Upper lobe of right lung (tissue), 1 donor: ENCODE measurements at places on chromosomes 7 and 10. TPM values are rescaled to one million over a fixed set of nuclear protein-coding genes. Genes with fewer than 3 reads are reported as not detected.
A peak's percentile ranks its signal among the peaks of the same experiment; 100 is the strongest.

C10orf95 gene
- total RNA-seq: 3.1 TPM

OR2A42 gene
- not detected for total RNA-seq

NAMPT gene
- 184 TPM for total RNA-seq

GRCh38 chr10:35852721-35853120, 210.6 kb upstream of the FZD8 start:
- DNase-seq: no peak

DNA sequence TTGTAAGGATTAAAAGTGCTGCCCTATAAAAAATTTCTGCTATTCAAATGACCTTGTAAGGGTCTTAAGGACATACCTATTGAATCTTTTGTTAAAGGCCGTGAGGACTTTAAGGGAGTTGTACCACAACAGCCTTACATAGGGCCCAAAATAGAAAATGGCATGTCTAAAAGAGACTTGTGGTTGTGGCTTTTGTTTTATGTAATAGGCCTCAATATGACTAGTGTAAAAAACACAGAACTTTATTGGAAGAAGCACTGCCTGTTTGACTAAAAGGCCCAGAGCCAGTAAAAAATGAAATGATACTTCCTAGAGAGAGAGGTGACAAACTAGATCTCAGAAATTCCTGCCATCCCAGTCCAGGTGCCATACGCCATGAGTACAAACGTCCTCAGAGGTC, 286.6 kb downstream of the SEMA3D start:
- no peak for DNase-seq

DNA sequence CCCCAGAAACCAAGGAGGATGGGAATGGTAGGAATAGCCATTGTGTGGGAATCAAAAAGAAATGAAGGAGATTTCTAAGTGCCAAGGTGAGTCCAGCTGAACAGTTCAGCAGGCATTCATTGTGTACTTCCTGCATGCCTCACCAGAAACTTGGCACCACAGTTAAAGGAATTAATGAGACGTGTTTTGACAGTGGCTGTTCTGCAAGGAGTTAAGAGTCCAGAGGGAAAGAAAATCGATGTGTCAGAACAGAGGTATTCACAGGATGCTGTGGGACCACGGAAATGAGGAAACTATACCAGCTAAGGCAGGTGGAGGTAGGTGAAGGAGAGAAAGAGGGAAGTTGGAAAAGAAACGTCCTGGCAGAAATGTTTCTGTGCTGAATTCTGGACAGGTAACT, 78.1 kb downstream of the PRKCQ start:
- DNase-seq: no peak

GRCh38 chr10:75427951-75428350, 3.5 kb upstream of the LRMDA start:
- no peak for DNase-seq

DNA sequence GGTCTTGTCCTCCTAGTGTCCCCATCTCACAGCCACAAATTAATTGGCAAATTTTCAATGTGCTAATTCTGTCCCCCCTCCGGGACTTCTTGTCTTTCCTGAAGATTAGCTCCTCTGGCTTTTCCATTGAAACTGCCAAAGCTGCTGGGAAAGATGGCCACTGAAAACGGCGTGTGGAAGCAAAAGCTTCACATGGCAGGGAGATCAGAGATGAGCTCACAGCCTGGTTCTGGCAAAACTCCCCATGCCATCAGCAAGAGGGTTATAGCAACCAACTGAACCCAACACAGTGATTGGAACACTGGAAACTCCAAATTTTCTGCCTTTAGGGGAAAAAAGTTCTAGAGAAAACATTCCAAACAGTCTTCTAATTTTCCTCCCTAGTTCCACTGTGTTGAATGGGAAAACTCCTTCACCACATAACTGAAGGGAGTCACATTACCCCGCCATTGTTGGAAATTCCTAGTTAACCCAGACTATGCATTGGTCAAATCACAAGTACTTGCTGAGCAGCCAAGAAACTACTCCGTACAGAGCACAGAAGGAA, 37.0 kb downstream of the NRAP start:
- DNase-seq: no peak

GRCh38 chr7:123999703-124000102, 33.2 kb downstream of the TMEM229A start:
- no peak for DNase-seq

- DNase-seq: no peak
These were observed 2.0 kb downstream of the POR start for GRCh38 chr7:75916685-75917634.

CAV2 gene
- total RNA-seq: 192 TPM

DNA sequence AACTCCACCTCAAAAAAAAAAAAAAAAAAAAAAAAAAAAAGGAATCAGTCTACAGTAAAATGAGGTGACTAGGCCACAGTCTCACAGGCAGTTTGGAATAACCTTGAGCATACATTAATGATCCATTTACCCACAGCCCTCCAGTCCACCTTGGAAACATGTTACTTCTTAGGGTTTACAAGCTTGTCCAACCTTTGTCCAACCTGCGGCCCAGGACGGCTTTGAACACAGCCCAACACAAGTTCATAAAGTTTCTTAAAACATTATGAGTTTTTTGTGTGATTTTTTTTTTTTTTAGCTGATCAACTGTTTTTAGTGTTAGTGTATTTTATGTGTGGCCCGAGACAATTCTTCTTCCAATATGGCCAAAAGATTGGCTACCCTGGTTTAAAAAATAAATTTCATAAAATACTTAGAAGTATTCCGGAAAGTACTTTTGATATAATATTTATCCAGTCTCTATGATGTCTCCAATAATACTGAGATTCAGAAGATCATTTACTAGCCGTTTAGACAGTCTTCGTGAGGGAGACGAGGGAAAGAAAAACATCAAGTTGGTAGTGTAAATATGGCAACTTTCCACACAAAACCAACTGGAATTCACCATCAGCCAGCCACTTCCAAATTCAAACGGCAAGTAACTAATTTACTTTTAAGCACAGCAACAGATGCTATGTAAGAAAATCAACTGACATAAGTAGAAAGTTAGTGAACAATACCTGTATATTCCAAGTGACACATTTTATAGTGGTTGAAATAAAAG, 9.9 kb downstream of the BAZ1B start:
- DNase-seq: no peak

- no peak for DNase-seq
These were observed 806.2 kb downstream of the CNTNAP2 start for GRCh38 chr7:146922782-146923181.

- no peak for DNase-seq
These were observed 11.7 kb downstream of the TMEM254 start for GRCh38 chr10:80090121-80090520.

EXOSC1 gene
- 27.0 TPM for total RNA-seq

GRCh38 chr10:53547364-53547763, 774.8 kb upstream of the MBL2 start:
- DNase-seq: no peak

DNA sequence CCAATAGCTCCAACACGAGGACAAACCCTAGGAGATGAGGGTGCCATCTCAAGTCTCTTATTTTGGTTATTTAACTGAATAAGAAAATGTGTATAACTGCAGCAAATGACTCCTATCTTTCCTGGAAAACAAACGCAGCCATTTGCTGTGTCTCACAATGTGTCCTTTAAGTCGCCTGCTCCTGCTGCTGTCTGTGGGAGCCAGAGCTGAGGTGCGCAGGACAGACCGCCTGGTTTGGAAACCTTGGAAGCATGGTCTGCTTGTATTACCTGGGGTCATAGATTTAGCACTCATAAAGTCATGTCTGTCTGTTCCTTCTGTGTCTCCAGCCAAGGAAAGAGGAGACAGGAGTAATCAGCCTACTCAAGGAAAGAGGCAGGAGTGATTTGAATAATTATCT, 760.2 kb downstream of the GRID1 start:
- DNase-seq: no peak

LYZL1 gene
- not detected for total RNA-seq

DNA sequence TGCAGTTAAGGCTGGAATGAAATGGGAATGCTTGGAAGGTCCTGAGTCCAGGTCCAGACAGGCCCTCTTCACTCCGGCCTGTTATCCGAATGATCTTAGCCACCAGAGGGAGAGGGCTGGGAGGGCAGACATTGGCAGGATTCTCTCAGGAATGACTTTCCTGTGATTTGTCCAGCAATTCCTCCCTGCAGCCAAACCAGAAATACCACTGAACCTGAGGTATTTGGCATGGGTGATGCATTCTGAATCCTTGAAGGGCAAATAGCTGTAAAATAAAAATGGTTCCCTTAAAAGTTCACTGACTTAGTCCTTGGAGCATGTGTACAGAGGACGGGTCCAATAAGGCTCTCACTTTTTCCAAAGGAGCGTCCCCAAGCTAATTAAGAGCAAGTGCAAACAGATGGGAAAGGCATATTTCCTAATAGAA, 77.5 kb upstream of the HABP2 start:
- no peak for DNase-seq

STAG3 gene
- total RNA-seq: 2.3 TPM

DNA sequence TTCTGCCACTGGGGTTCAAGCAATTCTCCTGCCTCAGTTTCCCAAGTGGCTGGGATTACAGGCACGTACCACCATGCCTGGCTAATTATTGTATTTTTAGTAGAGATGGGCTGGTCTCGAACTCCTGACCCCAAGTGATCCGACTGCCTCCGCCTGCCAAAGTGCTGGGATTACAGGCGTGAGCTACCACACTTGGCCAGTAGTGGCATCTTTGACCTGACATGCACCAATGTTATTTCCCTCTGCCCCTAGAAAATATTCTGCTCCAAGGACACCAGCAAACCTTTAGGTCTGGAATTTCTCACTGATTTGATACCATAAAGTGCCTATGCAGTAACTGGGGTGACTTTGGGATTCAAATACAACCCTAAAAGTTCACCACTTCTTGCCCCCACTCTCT, 179.4 kb downstream of the ARID5B start:
- no peak for DNase-seq

DNA sequence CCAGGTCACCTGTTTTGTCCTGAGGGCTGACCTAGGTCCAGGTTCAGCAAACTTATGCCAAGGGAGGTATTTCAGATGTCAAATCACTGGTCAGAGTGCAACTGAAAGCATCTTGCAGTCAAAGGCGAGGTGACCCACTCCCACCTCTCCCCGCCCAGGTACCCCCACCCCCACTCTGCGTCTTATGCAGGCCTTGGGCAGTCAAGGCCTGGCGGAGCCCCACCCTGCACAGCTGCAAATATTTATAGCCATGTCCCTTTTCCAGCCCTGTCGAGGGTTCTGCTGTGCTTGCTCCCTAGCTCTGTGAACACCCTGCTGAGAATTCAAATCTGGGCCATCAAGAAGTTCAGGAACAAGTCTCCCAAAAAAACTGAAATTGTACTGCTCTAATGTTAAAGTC, 40.6 kb upstream of the BMPR1A start:
- no peak for DNase-seq

DNA sequence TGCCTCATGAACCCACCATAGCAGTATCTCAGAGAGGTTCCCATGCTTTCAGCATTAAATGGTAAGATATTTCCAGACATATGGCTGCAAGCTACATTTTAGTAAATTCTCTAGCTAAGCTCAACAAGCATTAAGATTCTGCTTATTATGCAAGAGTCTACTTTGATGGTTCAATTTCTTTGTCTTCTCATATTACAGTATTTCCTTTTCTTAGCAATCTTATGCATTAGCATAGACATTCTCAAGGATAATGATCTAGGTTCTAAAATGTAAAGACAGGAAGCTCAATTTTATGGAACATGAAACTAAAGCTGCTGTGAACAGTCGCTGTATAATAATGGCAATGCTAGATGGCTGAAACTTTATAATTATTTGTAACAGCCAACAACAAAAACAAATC, 39.2 kb downstream of the MEOX2 start:
- DNase-seq: no peak

FBXO24 gene
- total RNA-seq: 1.4 TPM

- DNase-seq: no peak
These were observed 54.4 kb upstream of the SEC61G start for GRCh38 chr7:54813398-54813797.

- no peak for DNase-seq
These were observed 356.0 kb upstream of the MYO3A start for GRCh38 chr10:25578061-25578460.

BLNK gene
- 8.8 TPM for total RNA-seq

DNA sequence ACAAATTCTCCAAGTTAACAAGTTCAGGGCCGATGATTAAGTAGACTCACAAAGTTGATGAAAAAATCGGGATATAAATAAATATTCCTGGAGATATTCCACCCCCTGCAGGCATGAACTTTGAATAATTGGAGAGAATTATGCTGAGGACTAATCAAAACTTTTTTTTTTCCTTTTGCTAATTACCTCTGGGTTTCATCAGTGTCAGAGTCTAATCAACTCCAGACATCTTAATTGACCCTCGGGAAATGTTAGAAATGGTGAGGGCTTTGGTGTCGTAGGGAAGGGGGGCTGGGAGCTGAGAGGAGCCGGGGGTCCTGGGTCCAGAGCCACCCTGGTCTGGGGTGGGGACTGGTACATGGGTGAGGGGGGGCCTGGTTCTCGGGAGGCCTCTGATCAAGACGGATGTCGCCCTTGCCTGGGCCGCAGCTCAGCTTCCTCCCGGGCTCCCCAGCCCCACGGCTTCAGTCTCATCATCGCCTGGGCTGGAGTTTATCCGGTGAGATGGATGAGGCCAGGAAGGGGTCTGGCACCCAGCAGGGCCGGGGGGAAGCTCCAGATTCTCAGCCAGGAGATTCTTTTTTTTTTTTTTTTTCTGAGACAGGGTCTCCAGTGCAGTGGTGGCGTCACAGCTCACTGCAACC, 30.4 kb upstream of the ELFN1 start:
- DNase-seq: peak; percentile 39

DNA sequence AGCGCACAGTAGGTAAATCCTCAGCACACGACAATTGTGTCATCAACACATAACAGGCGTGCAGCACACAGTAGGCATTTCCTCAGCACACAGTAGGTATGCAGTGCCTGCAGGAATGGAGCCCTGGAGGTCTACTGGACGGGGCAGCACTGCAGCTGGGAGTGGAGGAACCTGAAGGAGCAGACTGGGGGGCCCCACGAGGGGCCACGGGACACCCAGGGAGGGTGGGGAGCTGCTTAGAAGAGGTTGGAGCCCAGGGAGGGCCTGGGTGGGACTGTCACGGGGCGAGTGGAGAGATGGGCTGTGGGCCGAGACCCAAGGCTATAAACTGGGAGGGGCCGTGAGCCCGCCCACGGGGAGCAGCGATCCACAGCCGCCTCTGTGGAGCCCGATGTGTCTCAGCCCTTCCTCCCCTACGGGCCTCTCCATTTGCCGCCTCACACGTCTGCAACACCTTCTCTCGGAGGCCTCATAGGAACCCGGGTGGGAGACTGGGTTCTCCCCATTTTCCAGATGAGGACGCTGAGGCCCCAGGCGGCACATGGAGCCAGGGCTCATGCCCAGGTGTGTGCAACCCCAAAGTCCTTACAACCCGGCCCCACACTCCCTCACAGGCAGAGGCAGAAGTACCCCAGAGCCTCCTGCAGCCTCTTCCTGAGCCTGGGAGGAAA, 101.5 kb downstream of the MICALL2 start:
- peak; percentile 55 for DNase-seq

HTRA1 gene
- total RNA-seq: 83.8 TPM
